ENCODE measurements at places on chromosomes 1 and 21. TPM values are rescaled to one million over a fixed set of nuclear protein-coding genes. Genes with fewer than 3 reads are reported as not detected.
A peak's percentile ranks its signal among the peaks of the same experiment; 100 is the strongest.

- no peak for DNase-seq
Measured at GRCh38 chr21:24225431-24225830, 1381.8 kb downstream of the MRPL39 start.

DNA sequence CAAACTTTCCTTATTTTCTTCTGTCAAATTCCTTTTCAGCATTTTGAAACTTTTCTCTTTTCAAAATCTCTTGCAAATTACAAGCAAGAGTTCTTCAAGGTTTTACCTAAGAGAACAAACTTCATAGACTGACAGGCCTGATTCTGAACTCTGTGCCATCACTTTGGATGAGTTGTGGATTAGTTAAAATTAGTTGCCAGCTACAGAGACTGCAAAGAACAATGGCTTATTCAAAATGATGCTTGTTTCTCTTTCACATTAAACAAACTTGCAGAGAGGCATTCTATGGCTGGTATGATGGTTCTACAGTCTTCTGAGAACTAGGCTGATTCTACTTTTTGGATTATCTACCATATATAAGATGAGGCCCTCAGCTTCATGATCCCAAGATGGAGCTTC is 3.8 kb downstream of the LRRC8B start:
- DNase-seq, result no peak

GRCh38 chr1:96361271-96361856 is 360.2 kb upstream of the PTBP2 start:
- DNase-seq, result no peak

GRCh38 chr1:213969958-213970555 is 17.7 kb upstream of the PROX1 start:
- no peak for DNase-seq

DNA sequence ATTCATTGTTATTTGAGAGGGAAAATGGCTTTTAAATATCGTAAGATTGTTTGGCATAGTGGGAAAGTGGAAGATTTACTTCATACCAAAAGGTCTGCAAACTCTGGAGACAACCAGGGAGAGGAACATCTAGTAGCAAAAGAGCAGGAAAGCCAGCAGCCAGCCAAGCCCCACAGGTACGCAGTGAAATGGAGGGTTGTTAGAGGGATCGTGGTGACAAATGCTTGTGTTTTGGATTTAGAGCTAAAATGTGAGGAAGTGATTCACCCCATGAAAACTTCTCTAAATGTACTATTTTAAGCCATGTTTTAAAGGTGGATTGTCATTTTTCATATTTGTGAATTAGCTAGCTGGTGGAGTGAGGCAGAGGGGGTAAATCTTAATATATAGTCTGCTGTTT is 69.3 kb downstream of the RPS6KC1 start:
- DNase-seq, result no peak

DNA sequence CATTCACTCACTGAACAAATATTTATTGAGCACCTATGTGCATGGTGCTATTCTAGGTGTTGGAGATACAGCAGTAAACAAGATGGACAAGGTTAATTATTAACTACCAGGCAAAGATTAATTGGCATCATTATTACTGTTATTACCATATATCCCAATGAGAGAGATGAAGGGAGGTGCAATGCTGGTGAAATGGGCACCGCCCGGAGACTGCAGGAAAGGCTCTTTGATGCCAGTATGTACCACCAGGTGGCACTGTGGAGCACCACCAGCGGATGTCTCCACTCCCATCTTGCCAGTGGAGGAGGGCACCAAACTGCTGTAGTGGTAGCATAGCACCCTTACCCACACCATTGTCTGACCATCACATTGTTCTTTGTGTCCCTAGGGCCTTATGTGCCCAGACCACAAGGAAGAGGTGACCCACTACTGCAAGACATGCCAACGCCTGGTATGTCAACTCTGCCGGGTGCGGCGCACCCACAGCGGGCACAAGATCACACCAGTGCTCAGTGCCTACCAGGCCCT is 3.0 kb downstream of the TRIM46 start:
- peak; percentile 77 for DNase-seq

DNA sequence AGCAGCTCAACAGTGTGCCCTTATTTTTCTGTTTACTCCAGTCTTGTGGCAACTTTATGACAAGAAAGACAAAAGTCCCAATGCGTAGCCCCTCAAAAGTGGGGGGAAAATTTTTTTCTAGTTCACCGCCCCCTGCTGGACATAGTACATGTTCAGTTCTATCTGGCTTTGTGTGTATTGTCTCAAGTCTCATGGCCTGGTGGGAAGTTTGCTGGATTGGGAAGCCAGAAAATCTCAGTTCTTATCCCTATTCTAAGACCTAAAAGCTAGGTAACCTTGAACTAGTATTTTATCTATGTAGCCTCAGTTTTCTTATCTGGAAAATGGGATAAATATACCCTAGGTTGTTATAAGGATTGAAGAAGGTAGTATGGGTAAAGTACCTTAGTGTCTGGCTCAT is 55.8 kb upstream of the LDLRAP1 start:
- DNase-seq, result peak; percentile 39

DNA sequence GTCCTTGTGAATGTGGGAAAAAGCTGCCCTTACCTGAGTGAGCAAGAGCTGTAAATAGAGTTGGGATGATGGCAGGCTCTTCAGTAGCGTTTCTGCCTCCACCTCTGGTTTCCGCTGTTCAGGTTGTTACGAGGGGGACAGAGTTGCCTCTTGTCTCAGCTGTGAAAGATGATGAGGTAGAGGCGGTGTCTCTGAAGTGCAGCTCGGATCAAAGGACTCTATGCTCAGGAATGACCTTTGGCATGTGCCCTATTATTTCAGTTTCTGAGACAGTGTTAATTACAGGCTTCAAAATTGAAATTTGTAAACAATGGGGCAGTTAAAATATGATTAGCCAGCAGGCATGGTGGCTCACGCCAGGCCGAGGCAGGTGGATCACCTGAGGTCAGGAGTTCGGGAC is 70.3 kb downstream of the VPS26C start:
- DNase-seq, result no peak

GRCh38 chr1:218027152-218027551 is 257.9 kb upstream of the RRP15 start:
- no peak for DNase-seq

DNA sequence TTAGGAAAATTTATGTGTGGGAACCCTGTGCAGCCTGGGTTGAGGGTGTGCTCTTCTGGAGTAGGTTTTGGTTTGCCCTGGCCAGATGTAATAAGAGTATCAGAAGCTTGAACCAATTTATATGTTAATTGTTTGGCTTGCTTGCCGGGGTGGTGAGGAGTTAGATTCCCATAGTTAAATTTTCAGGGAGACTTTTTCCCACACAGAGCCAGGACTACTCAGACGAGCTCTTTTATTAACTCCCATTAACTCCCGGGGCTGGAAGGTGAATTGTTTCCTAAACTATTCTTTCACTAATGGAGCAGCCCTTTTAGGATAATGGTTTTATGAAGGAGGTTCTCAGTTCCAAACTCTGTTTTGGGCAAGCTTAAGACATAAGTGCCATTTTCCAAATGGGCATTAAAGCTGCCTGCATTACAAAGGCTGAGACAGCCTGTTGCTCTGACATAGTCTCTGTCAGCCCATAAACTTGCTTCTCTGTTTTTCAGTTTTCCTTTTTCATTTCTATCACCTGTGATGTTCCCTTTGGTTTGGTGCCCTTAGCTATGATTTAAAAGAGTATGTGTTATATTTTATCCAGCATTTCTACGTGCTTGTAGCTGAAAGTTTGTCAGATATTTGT is 18.0 kb upstream of the RAB3GAP2 start:
- DNase-seq, result peak; percentile 30

DNA sequence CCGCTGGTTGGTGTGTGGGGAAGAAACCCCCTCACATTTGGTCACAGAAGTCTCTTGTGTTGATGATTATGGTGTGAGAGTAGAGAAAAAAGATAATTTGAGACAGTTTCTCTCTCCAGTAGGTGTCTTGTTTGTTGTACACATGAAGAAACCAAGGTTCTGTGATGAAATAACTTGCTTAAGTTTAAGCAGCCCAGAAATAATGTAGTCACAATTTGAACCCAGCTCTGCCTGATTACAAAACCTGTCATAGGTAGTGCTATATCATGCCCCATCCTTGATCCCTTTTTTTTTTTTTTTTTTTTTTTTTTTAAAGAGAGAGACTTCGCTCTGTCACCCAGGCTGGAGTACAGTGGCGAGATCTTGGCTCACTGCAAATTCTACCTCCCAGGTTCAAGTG is 4.9 kb downstream of the MFN2 start:
- no peak for DNase-seq

DNA sequence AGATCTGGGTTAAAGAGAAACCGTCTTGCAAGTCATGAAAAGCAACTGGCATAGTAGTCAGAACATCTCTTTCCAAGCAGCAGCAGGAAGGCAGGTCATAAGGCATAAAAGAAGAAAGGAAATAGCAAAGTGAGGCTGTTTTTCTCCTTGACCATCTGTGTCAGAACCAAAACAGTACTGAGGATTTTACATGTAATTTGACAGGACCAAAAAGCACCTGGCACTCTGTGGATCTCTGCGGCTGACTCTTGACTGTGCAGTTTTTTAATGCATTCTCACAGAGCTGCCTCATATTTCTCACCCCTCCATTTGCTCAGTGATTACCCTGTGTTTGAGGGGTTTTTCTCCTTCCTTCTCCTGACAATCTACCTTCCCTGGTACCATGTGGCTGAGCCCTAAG is 17.7 kb downstream of the TBX15 start:
- DNase-seq, result no peak

- peak; percentile 64 for DNase-seq
Measured at GRCh38 chr1:109499661-109500536, 6.0 kb downstream of the CYB561D1 start.

GRCh38 chr21:38993561-38993960 is 187.8 kb downstream of the ETS2 start:
- DNase-seq, result no peak

- no peak for DNase-seq
Measured at GRCh38 chr1:157231846-157232525, 93.8 kb upstream of the ETV3 start.

DNA sequence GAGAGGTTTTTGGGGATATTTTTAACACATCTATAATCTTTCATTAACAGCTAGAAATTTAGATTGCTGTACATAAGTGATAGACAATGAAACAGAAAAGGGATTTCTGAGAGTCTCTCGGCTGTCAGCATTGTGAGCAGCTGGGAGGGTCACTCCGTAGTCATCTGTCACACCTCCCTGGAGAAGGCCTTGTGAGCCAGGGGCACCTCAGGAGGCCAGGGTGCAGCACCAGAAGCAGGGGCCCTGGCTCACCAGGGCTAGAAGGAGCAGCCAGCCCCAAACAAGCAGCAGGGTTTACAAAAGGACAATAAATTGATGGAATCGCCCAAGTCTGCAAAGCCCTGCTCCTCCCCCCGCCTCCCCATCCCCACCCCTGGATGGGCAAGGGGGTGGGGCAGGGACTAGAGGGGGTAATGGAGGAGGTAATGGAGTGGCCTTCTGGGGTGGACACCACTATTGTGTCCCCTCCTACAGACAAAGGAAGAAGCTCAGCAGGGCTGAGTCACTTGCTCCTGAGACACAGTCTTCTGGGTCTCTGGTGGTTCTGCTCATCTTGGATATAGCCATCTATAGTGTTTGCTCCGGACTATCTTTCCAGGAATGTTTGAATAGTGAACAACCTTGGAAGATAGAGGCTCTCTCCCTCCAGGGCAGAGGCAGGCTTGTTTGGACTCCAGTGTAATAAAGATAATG is 263.4 kb downstream of the NPHP4 start:
- DNase-seq, result no peak

GRCh38 chr1:108590441-108590840 is 30.5 kb downstream of the EEIG2 start:
- no peak for DNase-seq

- peak; percentile 79 for DNase-seq
Measured at GRCh38 chr1:17075470-17076255, 21.8 kb upstream of the SDHB start.

- DNase-seq, result peak; percentile 21
Measured at GRCh38 chr1:13505020-13505419, 8.8 kb downstream of the LRRC38 start.

DNA sequence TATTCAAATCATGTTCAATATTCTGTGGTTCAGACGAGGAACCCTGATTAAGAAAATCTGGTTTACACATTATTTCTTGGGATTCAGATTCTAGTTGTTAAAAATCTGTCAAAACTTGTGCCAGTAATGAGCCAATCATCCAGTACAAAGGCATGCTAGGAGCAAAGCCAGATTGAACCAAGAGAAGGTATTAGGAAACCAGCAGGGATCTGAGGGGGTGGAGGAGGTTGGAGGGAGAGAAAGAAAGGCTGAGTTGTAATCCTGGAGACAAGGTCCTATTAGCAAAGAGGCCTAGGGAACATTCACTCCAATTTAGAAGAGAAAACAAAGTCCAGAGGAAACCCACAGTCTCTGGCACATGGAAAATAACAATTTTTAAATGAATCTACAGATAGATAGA is 352.9 kb downstream of the LTN1 start:
- DNase-seq, result peak; percentile 61

GRCh38 chr1:212232090-212232489 is 53.1 kb upstream of the PPP2R5A start:
- no peak for DNase-seq

DNA sequence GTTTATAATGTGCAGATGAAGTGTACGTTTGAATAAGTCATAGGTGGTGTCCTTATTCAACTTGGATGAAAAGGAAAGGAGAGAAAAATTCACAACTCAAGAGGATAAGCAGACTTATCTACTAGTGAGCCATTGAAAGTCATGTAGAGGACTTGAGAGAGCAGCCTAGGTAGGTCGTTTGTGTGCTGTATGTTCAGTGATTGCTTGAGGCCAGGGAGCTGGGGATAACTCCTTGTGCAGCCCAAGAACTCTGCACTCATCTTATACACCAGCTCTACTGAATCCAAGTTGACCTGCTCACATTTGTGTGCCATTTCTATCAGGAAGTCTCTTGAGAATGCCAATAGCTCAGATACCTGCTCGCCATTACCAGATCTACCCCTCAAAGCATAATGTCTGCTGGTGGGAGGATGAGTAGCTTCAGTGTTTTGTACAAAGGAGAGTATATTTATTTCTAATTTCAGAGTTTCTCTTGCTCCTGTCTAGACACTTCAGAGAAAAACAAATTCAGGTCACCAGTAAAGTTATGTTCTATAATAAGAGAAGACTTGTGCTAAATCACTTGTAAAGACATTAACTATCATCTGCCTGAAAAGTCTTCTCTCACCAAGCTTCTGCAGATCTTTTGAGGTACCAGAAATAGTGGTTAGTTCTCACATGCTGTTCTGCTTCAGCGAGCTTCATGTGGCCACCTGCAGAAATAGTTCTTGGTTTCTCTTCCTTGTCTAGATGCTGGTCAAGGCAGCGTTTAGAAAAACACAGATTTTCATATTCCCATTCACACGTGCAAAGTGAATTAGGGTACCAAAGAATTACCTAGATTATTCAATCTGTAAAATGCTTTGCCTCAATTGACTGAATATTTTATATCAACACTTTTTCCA is 10.8 kb downstream of the S1PR1 start:
- DNase-seq, result no peak

- no peak for DNase-seq
Measured at GRCh38 chr1:12565966-12566352, 52.1 kb downstream of the DHRS3 start.

The FAM177B gene
- not detected for total RNA-seq

The ANKRD45 gene
- 2.3 TPM for total RNA-seq

The AMY2B gene
- 10.0 TPM for total RNA-seq

The TLCD4 gene
- 3.2 TPM for total RNA-seq

The FAM43B gene
- not detected for total RNA-seq

The PAQR6 gene
- 5.0 TPM for total RNA-seq

The HSD3B1 gene
- total RNA-seq, result not detected

The SCP2 gene
- total RNA-seq, result 101 TPM

The RIPPLY3 gene
- total RNA-seq, result 2.8 TPM

The FCRLA gene
- total RNA-seq, result not detected

The GNAT2 gene
- total RNA-seq, result 0.25 TPM

The ANKRD35 gene
- 1.1 TPM for total RNA-seq
